ENCODE measurements at places on chromosomes 2 and 18.

DNA sequence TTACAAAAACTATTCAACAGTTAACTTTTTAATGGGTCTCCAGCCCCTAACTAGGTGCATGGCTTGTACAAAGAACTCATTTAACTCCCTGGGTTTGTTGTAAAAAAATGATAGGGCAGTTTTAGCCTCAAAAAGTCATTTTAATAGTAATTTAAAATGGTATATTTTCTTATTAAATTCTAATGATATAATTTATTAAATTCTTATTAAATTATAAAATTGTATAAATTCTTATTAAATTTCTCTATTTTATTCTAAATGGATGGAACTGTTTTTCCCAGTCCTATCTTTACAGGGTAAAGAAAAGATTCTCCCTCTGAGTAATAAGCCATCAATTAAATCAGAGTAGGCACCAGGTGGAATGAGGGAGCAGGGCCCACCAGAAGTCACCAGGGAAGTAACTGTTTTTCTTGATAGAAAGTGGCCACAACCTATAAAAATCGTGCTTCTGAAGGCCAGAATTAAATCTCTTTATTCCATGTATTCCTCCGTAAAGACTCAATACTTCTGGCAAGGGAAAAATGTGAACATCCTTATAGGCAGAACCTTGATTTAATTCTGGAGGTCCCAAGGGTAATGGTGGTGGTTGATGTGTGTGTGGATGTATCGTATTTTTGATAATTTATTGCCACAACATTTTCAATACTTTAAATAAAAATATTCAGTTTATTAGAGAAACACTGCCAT lies 814 bp downstream of the FKBP7 start:
- peak; percentile 11 for DNase-seq

DNA sequence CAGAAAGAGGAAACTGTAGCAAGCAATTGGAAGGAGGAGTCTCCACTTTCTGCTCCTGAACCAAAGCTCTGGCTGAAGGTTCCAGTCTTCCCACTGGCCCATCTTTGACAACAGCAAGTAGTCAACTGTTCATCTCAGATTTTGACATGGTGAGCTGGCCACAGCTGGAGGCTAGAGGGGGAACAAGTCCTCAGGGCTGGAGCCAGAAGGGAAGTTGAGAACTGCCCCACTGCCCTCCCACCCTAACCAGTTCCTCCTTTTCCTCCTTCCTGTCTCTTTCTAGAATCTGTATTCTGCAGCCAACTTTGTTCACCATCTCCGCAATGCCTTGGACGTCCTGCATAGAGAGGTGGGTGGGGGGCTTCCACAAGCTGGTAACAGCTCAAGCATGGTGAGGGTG lies 105.8 kb downstream of the PLB1 start:
- DNase-seq = no peak

DNA sequence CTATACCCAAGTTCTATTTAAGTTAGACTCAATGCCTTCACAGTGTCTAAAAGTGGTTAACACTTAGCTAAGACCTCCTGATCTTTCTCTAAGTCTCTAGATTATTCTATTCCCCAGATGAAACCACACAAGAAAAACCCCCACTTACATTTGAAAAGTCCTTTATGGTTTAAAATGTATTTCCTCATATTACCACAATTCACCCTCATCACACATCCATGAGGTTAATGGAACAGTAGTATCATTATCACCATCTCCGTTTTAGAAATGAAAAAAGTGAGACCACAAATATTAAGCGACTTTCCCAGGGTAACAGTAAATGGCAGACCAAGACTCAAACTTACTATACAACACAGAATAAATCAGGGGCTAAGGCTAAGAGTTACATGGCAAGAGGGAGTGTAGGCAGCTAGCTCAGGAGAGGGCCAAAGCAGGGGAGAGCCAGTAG lies 28.6 kb downstream of the EPG5 start:
- DNase-seq = no peak

DNA sequence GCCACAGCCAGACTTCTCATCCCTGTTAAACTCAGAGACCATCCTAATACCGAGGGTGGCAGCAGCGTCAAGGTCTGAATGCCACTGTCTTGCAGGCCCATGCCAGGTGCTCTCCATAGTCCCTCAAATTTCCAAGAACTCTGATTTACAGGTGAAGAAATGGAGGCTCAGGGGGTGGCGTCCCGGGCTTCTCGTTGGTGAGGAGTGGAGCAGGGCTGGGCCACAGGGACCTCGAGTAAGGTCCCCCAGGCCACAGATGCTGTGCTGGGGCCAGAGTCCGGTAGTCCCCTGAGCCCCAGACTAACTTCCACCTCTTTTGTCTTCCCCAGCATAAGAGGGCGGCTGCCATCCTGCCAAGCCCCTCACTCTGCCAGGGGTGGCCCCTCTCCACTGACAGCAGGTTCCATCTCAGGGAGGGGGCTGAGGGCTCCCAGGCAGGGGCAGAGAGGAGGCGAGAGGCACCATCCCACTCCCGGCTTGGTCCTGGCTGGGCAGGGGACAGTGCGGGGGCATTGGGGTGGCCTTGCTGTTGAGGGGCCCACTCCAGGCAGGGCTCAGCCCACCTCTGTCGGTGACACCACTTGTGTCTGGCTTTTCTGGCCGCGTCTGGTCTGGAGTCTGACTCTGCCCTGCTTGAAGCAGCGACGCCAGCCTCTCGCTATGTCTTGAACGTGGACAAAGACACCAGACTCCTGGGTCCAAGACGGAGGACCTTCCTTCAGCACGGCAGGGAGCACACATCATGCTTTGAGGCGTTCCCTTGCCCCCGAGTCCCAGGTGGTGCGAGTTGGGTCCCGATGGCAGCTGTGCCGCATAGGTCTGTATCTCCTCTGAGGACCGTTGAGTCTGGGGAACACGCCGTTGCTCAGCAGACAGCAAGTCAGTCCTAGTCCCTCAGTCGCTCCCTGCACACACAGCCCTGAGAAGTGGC lies 15.9 kb upstream of the KLHL30 start:
- DNase-seq = no peak

GRCh38 chr18:58144106-58144505 lies 100.1 kb downstream of the NEDD4L start:
- DNase-seq = no peak

DNA sequence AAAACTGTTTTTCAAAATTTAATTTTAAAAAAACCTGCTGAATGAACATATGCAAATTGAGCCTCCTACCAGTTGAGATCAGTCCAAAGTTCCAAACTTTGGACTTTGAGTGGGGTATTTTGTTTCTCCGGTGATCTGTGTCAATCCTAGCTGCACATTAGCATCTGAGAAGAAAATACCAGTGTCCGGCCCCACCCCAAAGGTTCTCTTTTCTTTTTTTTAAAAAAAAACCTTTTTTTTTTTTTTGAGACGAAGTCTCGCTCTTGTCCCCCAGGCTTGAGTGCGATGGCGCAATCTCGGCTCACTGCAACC lies 91.7 kb downstream of the SEPTIN10 start:
- DNase-seq = no peak

DNA sequence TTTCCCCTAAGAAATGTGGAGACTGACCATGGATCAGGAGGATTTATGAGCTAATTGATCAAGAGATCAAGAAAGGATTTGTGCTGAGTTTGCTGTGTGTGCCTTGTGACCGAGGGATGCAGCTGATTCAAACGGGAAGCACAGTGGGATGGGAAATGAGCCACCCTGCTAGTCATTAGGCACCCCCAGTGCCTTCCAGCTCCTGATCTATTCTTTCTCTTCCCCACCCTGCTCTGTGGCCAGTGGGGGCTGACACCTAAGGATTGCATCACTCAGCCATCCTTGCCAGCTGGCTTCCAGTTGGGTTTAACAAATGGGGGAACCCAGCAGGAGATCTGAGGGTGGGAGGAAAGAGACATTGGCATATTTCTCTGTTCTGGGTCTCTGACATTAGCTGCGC lies 132.2 kb upstream of the CXCR4 start:
- no peak for DNase-seq

DNA sequence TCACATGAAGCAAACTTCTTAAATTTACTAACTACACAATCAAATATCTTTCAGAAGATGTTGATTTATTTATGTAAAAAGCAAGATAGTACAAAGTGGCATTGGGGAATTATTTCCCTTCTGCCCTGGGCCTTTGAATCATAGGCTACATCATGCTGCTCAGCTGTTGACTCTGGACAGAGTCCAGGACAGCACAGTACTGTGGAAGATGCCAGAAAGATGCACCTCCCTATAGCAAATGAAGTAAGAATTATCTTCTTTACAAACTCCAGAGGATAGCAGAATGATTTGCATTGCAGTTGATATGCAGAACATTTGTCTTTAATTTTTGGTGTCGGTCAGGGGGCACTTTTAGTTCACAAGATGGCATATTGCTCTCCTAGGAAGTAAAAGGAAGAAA lies 1354.5 kb upstream of the ZEB2 start:
- DNase-seq = no peak

GRCh38 chr2:104408266-104408665 lies 445.6 kb upstream of the POU3F3 start:
- peak; percentile 44 for DNase-seq

- DNase-seq = no peak
These were observed 2.0 kb downstream of the EDAR start for GRCh38 chr2:108986916-108987510.

Data from NCI-H1092 treated with DMSO at 0.1 percent for 48 hours (cell line).